ENCODE measurements at places on chromosomes 3 and 15. TPM values are rescaled to one million over a fixed set of nuclear protein-coding genes. Genes with fewer than 3 reads are reported as not detected.

The STX19 gene
- 0.54 TPM for total RNA-seq

The GANC gene
- 51.6 TPM for total RNA-seq

The BMF gene
- 6.0 TPM for total RNA-seq

The MED12L gene
- total RNA-seq = 2.3 TPM

The CLDN16 gene
- total RNA-seq = not detected

The HIGD2B gene
- not detected for total RNA-seq
